ENCODE measurements at places on chromosomes 1 and 21.

DNA sequence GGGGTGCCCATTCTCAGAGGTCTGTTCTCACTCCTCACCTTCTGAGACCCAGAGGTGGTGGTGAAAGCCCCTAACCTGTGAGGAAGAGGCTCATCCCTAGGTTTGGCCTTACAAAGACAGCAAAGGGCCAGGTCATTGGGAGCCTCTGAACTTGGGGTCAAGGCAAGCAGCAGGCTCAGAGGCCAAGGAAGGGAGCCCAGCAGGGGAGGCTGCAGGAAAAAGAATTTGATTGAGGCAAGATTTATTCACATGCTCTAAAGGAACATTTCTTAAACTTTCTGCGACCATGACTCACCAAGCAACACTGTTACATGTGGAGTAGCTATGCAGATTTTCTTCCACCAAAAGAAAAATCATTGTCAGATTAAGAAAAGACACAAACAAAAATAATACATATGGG lies 132.5 kb upstream of the SYT6 start:
- no peak for DNase-seq

- no peak for DNase-seq
Observed at GRCh38 chr1:159917533-159918351, 7.6 kb downstream of the TAGLN2 start.

GRCh38 chr1:119778886-119779560 lies 10.3 kb upstream of the HMGCS2 start:
- DNase-seq, result no peak

- peak; percentile 67 for DNase-seq
Observed at GRCh38 chr1:112501810-112502641, 6.7 kb upstream of the WNT2B start.

- DNase-seq, result no peak
Observed at GRCh38 chr1:70284366-70284765, 63.2 kb downstream of the SRSF11 start.

- DNase-seq, result no peak
Observed at GRCh38 chr1:6220236-6220635, 14.3 kb downstream of the RNF207 start.

DNA sequence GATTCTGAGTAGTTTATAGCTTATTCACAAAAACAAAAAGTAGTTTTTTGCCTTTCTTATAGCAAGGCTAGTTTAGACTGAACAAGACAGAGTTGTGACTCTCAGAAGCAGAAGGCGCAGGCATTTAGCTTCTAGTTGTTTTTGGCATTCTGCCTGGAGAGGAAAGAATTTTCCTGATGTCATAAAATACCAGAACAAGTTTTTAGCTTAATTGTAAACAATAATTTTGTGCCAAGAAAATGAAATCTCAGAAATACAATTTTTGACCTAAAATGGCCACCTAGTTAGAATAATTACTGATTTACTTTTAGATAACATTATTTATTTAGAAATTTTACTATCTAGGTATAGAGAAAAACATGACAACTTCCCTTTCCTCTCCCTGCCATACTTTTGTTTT lies 1.0 kb downstream of the DNAJB4 start:
- no peak for DNase-seq

DNA sequence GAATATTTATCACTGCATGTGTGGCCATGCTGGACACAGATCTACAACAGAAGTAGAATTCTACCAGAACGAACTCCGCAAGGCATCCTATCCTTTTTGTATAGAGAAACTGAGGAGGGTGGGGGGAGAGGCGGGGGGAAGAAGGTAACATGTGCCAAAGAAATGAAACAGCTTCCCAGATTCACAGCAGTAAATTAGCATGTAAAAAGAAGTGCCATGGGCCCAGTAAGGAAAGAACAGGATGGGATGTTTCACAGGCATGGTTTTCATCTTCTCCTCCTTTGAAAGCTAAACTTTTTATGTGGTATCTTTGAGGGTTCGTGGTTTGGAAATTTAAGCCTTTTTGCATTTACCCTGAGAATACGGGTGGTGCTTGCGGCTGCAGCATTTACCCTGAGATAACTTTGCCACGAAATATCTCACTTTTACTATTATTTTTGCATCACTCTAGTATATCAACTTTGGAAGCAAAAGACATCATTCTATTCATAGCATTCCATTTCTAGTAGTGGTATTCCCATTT lies 168.9 kb downstream of the TPR start:
- DNase-seq, result no peak

- DNase-seq, result no peak
Observed at GRCh38 chr21:27631471-27631870, 664.6 kb upstream of the ADAMTS5 start.

GRCh38 chr1:177969825-177970371 lies at the start of gene SEC16B:
SEC16B (minus strand) TSS chr1:177970058; CDS start chr1:177967981, 2,077 bp downstream.
- DNase-seq, result no peak

DNA sequence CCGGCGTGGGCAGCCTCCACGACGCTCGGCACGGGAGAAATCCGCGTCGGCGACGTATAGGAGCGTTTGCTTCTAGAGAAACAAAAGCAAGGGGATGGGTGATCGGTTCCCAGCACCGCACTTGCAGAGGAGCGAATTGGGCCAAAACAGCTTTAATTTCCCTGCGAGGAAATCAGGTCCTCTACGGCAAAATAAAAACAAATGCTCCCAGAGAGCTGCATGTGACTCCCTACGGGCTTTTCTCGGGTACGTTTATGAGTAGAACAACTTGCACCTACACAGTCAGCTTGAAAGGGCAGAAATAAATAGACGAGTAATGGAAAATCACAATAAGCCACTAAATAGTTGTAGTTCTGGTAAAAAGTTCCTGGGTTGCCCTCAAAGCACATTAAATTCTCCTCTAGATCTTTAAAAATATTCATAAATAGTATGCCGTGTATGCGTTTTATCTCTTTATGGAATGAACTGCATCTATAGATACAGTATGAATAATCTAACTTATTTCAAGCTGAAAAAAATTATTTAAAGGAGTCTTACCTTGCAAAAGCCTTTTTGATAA lies 1.2 kb downstream of the NHLH2 start:
- DNase-seq, result no peak

DNA sequence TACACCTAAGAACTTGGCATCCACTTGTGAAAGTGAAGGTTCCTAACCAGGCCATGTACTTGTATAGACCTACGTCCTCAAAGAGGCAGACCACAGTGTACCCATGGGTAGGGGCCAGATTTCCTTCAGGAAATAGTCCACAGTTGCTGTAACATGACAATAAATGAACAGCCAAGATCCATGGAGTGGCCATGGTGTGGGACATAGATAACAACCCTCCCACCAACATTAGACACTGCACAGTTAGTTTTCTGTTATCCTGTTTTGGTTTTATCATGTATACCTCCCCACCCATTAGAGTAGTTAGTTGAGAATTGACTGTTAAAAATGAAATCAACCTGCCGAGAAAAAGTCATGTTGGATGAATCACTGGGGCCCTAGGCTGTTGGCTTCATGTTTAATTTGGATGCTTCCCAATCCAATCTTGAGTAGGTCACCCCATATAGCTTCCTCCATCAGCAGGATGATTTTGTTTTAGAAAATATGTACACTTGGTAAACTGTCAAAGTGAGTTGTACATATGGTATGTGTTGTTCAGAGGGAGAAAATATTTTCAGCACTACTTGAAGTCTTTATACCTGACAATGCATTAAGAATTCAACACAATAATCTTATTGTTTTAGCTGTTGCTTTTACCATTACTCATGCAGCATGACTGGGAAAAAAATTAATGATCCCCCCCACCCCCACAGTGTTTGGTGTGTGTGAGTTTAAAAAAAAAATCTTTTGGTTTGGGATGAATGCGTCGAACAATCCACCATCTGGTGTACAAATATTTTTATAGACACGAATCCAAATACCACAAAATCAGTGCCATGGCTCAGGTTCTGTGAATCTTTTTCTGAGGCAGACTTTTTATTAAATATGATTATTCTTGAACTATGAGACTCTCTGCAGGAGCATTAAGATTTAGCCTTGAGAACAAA lies 88.3 kb upstream of the ARHGAP29 start:
- DNase-seq, result no peak

DNA sequence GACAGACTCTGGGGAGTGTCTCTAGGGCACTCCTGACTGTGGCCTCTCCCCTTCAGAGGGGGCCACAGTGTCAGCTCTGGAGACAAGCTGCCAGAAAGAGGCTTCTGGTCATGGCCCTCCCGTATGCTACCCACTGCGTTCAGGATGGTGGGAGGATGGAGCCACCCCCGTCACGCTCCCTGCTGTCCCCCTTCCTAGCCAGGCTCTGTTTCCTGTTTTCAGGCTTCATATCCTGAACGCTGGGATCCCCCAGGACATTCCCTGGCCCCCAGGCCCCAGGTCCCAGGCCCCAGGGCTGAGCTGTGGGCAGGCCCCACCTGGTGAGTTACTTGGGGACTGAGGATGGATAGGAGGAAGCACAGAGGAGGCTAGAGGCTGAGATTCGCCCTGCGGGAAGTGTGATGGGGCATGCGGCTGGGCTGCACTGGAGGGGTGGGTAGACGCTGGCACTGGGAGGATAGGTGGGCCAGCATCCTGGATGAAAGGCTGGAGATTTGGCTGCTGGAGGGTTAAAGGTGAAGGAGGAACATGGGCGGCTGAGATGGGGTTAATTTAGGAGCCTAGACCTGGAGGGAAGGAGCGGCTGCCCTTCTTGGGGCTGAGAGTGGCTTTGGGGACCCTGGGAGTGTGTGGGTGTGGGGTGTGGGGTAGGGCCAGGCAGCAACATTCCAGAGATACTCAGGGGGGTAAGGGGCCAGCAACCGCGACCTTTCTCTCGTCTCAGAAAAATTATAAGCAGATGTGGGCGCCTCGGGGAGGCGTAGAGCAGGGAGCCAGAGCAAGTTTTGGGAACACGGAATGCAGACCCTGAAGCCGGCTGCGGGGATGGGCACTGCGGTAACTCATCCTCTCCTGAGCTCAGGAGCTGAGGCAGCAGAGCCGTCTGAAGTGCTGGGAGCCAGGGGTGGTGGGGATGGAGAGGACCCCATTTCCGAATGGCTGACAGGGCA lies 8.7 kb downstream of the PEAR1 start:
- no peak for DNase-seq

- no peak for DNase-seq
Observed at GRCh38 chr1:215022741-215023141, 59.8 kb upstream of the KCNK2 start.

DNA sequence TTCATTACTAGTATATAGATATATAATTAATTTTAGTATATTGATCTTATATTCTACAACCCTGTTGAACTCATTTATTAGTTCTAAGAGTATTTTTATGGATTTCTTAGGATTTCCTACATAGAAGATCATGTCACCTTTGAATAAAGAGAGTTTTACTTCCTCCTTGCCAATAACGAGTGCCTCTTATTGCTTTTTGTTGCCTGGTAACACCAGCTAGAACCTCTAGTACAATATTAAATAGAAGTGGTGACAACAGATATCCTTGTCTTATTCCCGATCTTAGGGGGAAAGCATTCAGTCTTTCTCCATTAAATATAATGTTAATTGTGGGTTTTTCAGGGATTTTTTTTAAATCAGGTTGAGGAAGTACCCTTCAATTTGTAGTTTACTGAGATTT lies 40.8 kb downstream of the WNT2B start:
- DNase-seq, result no peak

Measured in activated CD8-positive, alpha-beta memory T cell treated with anti-CD3 and anti-CD28 coated beads, Interleukin-2, amount 50 U/mL, for 4 hours (primary cell).